ENCODE measurements at places on chromosomes 16 and 17.

- no peak for DNase-seq
Observed at GRCh38 chr17:1228781-1229348, 41.4 kb upstream of the BHLHA9 start.

GRCh38 chr16:19210968-19211367, 42.9 kb downstream of the SYT17 start:
- DNase-seq, result no peak

GRCh38 chr16:87424266-87424665, 32.1 kb downstream of the MAP1LC3B start:
- DNase-seq, result no peak

DNA sequence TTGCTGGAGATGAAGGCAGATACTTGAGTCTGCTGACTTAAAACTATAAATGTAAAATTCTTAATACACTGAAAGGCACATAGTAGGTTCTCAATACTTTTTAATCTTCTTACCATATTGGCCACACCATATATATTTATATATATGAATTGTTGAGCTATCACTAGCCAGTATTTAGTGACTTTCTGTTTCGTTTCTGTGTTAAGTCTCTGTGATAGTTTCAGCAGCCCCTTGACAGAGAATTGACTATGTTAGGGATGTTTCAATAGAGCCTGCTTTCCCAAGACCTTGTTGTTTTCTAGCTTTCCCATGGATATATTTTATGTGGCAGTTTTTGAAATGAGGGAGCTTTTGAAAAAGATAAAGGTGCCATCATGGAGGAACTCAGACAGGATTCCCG, 206.5 kb upstream of the GOT2 start:
- no peak for DNase-seq

DNA sequence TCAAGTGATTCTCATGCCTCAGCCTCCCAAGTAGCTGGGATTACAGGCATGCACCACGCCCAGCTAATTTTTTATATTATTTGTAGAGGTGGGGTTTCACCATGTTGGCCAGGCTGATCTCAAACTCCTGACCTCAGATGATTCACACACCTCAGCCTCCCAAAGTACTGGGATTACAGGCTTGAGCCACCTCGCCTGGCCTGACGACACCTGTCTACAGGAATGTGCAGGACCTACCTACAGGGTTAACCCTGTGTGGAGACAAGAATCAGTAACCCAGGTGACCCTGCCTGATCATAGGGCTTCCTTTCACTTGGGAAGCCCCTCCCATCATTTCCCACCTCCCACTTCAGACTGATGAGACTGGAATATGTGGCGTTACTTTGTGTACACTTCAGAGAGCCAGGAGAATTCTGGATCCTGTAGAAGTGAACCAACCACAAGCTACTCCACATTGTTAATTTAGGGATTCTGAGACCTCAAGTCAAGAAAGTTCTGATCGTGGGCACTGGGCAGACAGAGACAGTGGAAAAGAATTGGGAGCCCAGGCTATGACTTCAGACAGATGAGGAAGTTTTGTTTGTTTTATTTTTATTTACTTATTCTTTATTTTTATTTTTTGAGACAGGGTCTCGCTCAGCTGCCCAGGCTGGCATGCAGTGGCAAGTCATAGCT, 5.7 kb upstream of the MILR1 start:
- DNase-seq, result no peak

DNA sequence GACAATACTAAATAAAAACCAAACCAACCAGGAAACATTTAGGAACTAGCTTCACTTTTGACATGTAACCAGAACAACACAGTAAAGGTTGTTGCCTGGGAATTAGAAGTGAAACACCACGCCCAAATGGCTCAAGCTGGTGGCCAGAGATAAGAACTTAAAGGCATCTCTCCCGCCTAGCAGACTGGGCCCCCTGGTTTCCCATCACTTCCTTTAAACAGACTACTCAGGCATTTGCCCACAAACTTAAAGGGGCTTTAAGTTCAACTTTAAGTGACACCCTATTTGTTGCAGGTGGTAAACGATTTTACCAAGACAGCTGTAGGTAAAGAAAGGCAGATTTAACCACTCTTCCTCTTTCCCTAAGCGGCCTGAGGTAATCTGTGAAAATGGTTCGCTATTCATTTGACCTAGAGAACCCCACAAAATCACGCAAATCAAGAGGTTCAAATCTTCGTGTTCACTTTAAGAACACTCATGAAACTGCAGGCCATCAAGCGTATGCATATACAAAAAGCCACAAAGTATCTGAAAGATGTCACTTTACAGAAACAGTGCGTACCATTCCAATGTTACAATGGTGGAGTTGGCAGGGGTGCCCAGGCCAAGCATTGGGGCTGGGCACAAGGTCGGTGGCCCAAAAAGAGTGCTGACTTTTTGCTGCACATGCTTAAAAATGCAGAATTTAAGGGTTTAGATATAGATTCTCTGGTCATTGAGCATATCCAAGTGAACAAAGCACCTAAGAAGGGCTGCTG, 40.8 kb upstream of the BPTF start:
- DNase-seq, result no peak

DNA sequence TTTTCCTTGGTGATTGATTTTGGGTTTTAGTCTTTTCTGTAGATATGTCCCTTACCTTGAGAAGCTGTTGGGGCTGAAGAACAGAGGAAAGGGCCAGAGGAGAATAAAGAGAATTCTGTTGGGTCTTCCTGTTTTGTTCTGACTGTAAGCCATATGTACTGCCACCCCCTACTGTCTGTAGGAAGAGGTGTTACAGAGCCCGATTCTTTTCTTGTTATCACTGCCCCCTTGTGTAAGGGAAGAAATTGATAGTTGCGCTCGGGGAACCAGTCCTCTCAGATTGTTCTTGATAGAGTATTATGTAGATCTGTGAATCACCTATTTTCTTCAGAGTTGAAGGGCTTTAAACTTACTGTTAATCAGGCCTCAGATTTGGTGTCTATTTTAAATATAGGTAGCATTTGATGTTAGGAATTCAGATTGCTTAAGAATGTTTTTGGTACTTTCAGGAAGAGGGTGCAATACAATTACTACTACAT, 2.4 kb downstream of the TANC2 start:
- peak; percentile 49 for DNase-seq

DNA sequence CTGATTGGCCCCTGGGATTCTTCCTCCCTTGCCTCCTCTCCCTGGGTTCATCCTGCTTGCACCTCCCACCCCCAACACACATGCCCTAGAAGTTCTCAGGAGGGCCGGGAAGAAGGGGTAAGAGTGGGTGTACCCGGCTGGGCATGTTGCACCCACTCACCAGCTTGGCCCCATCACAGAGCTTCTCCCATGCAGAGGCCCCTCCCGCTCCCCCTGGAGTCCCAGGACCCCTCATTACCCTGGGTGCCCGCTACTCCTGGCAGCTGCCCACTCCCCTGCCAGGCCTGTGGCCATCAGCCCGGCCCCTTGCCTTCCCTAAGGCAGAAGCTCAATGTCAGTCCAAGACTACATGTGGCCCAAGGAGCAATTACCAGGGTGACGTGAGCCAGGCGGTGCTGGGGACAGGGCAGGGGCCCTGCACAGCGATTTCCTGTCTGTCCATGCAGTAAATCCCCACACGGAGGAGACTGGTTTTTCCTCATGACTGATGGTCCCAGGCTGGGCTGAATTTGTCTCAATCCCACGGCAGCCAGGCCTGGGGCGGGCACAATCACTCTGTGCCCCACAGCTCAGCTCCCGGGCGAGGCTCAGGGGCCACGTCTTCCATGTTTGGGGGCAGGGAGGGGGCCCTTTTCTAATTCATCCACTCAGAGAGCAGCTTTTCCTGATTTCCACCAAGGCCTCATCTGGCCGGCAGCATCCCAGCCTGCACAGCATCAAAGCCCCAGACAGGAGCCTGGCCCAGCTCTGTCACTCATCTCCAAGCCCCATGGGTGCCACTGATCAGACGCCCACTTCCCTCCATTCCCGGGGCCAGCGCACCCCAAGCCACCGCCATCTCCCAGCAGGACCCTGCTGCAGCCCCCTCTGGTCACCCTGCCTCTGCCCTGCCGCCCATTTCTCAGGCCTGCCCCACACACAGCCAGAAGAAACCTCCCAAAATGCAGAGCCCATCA, 234.7 kb downstream of the KATNIP start:
- no peak for DNase-seq

- DNase-seq, result no peak
Observed at GRCh38 chr16:73356401-73357079, 308.6 kb upstream of the ZFHX3 start.

DNA sequence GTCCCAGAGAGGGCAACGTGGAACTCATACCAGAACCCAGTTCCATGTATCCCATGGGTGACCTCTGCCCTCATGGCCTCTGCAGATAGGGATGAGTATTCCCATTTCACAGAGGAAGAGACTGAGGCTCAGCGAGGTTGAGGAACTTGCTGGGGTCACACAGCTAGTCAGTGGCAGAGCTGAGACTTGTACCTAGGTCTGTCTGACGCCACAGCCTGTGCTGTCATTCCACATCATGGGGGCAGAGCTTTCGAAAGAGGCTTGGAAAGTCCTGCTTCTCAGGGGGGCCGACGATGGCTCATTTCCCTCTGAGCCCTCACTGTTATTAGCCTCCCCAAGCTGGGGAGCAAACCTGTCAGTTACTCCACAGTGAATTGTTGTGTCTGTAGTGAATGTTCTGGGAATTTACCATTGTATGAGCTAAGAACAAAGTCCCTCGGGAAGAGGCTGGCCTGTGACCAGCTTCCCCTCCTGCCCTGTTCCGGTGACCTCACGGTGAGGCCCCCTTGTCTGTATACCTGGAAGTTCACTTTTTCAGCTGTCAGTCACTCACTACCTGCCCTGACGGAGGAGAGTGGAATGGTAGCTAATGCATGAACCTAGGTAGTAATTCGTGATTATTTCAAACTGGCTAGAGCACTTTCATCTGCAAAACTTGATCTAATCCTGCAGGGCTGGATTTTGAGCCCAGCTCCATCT, 8.9 kb downstream of the METTL22 start:
- DNase-seq, result no peak

- no peak for DNase-seq
Observed at GRCh38 chr16:57089406-57089805, 3.0 kb upstream of the CPNE2 start.

GRCh38 chr16:87963400-87963799, 12.2 kb downstream of the BANP start:
- no peak for DNase-seq

- DNase-seq, result peak; percentile 36
Observed at GRCh38 chr16:57999971-58000705, at the start of gene ZNF319. TSS of gene ZNF319 (minus strand) at chr16:58000672. CDS start at chr16:57998265, 2,407 bp downstream.

- DNase-seq, result no peak
Observed at GRCh38 chr16:17331071-17331607, 139.6 kb downstream of the XYLT1 start.

GRCh38 chr17:17751489-17752088, 70.3 kb downstream of the RAI1 start:
- no peak for DNase-seq

GRCh38 chr17:39706921-39707337, 7.1 kb downstream of the ERBB2 start:
- DNase-seq, result no peak

DNA sequence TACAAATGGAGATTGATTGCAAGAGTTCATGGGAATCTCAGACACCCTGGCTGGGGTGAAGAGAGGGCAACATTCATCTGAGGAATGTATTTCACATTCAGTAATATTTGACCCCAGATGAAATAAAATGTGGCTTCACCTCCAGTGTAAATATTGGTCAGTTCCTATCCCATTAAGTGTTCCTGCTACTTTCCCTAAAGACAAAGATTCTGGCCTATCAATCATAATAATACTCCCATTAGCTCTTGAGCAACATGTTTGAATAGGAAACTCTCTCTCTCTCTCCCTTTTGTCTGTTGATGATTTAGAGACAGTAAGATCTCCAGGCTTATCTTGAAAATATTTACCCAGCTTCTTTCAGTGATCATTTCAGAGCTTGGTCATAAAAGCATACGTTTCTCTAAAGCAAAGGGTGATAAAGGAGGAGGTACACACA, 70.1 kb downstream of the KCNJ2 start:
- no peak for DNase-seq

DNA sequence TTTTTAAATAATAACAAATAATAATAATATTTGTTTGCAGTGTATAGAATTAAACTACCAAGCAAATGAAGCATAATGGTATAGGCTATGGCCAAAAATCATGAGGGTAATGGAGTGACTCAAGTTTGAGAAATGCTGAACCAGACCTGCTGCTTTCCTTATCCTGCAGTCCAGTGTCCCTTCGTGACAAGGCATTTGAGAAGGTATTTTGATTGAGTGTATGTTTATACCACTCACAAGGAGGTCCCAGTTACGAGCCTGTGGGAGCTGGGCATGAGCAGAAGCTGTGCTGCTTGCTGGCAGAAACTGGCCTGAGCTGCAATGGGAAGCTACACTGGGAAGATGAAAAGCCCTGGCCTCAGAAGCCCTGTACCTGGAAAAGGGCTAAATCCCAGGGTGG, 50.3 kb downstream of the GNAO1 start:
- DNase-seq, result no peak

DNA sequence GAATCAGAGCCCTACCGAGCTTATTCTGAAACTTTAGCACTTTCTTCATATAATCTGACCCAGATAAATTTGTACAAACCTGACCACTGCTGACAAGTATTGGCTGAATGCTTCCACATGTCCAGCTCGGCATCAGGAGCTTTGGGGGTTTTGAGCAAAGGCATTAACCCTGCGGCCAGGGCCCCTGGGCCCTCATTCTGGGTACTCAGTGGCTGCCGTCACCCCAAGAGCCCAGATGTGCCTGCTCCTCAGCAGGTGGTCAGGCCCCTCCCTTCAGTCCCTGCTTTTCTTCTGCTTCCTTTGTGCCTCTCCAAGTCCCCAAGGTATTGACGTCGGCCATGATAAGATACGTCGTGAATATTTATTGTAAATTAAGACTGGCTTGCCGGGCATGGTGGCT, 47.3 kb upstream of the CHMP6 start:
- no peak for DNase-seq

DNA sequence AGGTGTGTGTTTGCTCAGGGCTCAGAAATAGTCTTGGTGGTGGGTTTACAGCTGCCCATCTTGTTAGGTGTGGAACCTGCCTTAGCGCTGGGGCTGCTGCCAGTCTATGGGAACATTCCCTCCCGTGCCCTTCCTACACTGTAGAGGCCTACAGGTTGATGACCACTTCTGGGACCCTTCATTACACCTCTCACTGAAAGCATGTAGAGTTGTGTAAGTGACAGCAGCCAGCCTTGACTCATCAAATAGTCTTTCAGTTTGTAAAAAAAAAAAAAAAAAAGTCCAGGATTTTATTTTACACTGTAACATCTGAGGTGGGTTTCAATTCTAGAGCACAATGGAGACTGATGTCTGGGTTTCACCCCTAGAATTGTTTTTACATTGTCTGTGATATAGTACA, 193.9 kb downstream of the SPECC1 start:
- DNase-seq, result no peak

- no peak for DNase-seq
Observed at GRCh38 chr17:82394278-82394677, 22.7 kb downstream of the UTS2R start.

- no peak for DNase-seq
Observed at GRCh38 chr17:67496286-67496685, 119.2 kb downstream of the PITPNC1 start.

DNA sequence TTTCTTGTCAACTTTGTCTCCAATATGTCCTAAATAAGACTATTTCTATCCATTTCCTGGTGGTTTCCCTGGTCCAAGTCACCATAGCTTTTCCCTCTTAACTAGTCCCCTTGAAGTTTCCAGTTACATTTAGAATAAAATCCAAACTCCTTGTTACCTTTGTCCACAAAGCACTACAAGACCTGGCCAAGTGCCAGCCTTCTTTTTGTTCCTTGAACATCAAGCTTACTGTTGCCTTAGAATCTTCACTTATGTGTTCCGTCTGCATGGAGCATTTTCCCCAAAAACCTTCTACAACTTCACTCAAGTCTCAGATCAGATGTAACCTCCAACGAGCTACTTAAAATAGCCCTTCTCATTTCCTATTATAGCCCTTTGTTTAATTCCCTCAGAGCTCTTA, 101.4 kb downstream of the ITFG1 start:
- DNase-seq, result no peak
